Globus pallidus (tissue), 1 donor: ENCODE measurements at places on chromosomes 5 and 9.
A peak's percentile ranks its signal among the peaks of the same experiment; 100 is the strongest.

- DNase-seq = no peak
Observed at GRCh38 chr5:168147106-168147505, 144.3 kb upstream of the WWC1 start.

DNA sequence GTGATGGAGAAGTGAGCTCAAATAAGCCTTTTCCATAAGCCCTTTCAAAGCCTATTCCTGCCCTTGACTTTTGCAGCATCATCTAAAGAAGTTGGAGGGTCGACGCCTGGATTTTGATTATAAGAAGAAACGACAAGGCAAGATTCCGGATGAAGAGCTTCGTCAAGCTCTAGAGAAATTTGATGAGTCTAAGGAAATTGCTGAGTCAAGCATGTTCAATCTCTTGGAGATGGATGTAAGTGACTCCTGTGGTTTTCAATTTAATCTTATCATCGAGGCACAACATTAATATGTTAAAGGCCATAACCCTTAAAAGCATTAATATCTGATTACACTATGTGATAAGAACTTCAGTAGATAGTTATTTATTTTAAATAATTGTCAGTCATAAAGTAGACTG, 210.4 kb downstream of the SH3GL2 start:
- DNase-seq = no peak

- no peak for DNase-seq
Observed at GRCh38 chr9:8677741-8678140, 878.2 kb upstream of the DMAC1 start.

DNA sequence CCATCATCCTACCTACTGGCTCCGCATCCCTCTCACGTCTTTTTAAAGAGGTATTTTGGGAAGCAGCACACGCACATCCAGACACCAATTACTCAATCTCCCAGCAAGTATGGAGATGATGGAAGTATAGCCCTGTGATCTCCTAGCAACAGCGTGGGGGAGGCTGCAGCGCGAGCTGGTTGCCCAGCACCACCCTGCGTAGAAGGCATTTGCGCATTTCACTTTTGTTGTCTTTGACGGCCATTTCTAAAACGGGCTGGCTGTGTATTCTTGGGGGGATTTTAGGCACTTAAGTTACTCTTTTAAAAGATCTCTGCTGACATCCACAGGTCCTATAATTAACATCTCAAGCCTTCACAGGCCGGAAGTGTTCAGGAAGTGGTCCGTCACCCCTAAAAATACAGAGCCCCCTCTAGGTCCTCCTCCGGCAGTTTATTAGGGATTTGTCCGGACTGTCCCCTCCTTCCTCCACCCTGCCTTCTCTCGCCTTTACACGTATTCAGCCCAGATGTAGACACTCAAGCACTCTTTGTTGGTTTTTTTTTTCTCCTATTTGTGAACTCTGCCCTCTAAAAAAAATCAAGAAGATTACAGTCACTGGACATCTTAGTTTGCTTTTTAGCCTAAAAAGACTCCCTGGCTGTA, 371.4 kb downstream of the NTRK2 start:
- DNase-seq = peak; percentile 89

- DNase-seq = no peak
Observed at GRCh38 chr9:37966412-37967013, 62.6 kb upstream of the SLC25A51 start.

DNA sequence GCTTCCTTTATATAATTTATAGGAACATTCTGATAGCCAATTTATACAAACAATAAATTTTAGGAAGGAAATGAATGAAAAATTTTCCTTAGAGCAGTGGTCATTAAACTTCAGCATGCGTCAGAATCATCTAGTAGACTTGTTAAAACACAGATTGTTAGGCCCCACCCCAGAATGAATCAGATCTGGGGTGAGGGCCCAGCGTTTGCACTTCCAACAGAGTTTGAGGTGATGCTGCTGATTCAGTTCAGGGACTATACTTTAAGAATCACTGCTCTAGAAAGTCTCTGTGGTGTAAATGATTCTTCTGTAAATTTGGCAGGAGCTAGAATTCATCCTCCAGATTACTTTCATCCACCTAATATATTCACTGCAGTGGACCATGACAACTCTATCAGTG, 80.4 kb downstream of the SLC12A2 start:
- DNase-seq = no peak

DNA sequence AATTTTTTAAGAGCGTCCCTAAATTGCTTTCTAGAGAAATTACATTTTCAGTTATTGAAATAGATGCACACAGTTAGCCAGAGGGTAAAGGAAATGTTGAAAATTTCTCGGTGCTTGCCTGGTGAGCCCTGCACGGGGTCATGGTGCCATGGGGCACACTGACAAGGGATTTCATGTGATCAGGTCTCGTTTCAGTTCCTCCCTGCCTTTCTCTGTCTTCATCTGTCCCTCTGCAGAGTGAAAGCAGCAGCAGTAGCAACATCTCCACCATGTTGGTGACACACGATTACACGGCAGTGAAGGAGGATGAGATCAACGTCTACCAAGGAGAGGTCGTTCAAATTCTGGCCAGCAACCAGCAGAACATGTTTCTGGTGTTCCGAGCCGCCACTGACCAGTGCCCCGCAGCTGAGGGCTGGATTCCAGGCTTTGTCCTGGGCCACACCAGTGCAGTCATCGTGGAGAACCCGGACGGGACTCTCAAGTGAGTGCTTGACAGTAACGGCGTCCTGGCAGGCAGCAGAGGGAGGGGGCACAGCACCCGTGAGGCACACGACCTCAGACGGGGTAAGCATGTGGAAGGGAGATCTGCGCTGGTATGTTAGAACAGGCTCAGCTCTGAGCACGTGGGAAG, 89.1 kb upstream of the OTULINL start:
- DNase-seq = no peak

DNA sequence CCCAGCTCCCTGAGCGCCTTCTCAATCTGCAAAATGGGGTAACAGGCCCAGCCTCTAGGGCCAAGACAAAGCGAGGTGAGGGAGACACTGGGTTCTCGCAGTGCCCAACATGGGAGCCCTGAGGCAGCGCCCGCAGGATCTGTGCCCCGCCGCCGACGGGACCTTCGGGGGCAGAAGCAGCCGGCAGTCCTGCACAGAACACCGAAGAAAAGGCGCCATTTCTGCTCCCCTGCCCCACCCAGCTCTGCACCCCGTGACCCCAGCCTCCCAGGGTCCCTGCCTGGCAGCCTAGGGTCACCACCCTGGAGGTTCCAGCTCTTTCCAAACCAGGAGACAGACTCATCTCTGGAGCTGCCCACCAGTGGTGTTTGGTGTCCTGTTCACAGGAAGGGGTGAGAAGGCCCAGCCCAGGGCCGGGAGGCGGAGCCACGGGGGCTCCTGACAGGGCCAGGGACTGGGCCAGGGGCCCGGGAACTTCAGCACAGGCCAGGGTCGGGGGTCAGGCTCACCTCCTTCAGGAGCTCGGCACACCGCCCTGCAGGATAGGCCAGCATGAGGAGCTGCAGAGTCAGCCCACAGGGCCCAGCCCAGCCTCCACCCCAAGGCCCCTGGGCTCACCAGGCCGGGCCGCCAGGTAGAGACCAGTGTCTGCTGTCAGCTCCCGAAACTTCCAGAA, 3.3 kb downstream of the LCN8 start:
- DNase-seq = no peak

DNA sequence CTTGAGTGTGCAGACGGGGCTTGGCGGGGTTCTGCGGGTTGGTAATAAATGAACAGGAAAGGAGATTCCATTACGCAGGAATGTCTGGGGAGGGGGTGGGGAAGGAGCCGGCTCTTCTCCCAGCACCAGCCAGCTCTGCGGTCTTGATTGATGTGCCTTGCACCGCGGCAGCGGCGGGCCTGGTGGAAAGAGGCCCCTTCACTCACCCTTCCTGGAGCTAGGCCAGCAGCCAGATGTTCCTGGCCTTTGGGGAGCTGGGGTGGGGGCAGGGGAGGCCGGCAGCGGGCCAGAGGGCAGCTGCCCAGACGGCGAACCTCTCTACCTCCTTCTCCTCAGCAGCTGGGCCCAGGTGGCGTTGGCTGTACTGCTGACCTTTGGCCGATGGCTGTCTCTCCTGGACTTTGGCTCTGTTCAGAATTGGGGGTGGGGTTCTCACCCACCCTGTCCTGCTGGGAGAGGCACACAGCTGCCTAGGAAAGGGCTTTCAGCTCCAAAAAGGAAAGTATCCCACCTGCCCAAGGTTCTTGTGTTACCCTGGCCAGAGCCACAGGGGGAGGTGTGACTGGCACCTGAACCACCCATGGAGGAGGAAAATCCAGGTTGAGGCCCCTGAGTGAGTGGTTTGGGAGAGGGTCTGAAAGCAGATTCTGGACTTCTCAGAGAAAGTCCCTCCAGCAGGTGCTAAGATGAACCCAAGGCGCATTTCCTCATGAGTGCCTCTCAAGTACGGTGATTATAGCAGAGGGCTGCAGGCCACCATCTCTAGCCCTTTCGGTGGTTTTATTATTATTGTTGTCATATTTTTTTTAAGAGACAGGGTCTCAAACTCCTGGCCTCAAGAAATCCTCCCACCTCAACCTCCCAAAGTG, 58.0 kb upstream of the SYNPO start:
- no peak for DNase-seq

DNA sequence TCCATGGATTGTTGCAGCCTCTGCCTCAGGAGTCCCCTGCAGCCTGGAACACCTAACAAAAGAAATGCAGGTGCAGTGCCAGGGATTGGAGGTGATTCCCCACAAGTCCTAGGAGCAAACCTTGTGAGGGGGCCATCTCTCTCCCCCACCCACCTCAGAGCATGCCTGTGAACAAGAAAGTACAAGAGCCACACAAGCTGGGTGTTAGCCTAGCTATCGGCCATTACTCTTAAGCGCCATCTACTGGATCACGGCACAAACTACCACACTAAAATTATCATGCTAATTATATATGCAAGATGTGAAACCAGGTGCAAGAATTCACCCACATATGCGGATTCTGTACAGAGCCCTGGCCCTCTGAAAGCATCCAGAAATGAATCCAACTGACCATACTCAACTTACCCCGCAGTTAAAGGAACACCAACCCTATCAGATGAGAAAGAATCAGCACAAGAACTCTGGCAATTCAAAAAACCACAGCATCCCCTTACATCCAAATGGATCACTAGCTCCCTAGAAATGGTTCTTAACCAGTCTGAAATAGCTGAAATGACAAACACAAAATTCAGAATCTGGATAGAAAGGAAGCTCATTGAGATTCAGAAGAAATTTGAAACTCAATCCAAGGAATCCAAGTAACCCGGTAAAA, 16.5 kb upstream of the PRSS3 start:
- peak; percentile 33 for DNase-seq

DNA sequence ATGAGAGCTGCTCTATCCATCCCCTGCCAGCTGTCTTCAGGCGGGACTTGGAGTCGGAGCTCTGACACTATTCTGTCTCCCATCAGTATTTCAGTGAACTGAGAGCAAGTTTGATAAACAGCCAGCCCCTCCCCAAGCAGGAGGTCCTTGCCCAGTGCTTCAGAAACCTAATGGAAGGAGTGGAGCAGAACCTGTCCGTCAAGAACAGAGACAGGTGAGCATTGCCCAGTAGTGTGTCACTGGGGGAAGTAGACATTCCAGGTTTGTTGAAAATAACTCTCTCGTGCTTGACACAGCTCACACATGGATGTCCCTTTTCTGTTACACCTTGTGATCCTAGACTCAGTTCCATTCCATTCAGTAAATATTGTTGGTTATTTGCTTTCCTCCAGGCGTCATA, 13.2 kb upstream of the TLX3 start:
- no peak for DNase-seq

DNA sequence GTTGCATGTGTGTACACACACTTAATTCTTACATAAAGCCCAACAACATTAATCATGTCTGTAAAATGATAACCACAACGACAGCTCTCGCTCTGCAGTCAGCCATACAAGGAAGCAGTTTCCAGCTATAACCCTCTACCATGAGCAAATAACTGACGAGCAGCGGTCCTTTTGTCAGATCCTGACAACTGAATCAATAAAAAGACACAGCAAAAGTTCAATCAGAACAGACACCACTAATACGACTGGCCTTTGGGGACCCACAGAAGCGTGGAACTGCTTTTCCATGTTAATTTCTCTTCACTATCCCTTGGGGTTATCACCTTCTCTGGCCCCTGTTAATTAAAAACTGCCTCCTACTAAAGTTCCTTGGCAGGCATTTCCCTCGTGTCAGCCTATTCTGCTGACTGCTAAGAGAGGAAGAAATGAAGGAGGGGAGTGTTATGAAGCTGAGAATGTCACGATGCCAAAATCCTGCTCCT, 722.8 kb upstream of the GRAMD2B start:
- DNase-seq = no peak

- no peak for DNase-seq
Observed at GRCh38 chr9:29668732-29669131, 2095.5 kb upstream of the C9orf72 start.

- DNase-seq = no peak
Observed at GRCh38 chr5:61289241-61289640, 42.8 kb upstream of the ZSWIM6 start.

DNA sequence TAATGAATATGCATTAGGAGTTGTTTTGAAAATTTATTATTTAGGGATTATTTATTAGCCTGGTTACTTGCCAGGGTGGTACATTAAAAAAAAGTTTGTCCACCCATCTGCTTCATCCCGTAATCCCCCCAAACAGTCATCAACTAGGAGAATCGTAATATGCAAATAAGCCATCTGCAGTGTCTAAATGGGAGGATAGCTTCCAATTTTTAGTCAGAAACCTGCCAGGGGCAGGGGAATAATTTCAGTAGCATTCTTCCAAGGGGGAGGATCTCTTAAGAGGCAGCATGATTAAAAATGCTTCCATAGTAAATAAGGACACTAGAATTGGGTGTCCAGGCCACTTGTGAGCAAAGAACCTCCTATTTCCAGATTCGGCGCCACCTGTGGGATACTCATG, 43.3 kb downstream of the SH3GL2 start:
- DNase-seq = no peak

- DNase-seq = no peak
Observed at GRCh38 chr5:92779536-92779935, 801.5 kb downstream of the NR2F1-AS1 start.

DNA sequence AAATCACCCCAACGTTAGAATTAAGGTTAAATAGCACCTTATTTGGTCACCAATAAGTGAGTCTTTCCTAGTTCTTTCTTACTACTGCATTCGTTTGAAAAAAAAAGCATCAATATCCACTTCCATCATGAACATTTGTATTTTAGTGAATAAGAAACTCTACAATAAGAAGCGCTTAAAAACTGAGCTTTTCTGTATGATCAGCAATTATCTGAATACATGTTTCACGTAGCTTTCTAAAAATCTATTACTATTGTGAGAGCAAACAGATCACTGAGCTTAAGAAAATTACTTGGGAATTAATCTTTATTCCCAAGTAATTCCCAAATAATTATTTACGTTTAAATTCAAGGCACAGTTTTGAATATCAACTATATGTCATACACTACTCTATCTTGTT, 32.5 kb downstream of the ZDHHC21 start:
- DNase-seq = no peak

DNA sequence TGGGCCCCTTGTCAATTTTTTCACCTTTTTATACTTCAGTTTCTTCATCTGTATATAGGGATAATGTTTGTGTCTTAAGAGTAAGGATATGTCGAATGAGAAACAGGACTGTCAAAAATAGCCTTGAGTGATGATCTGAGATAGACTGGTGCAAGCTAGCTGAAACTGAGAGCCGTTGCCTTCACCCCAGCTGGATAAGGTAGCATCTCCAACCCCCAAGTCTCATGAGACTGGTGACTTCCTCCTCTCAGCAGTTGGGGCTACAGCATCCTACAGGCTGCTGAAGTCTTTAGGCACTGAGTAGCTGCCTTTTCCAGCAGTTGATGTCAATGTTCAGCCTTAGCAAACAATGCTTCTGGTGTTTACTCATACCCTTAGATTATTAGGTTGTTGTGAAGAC, 330.2 kb downstream of the OSTF1 start:
- DNase-seq = no peak

- DNase-seq = no peak
Observed at GRCh38 chr9:79735023-79735779, 163.4 kb downstream of the TLE4 start.
